ENCODE measurements at places on chromosomes 2 and 18.

GRCh38 chr2:177118636-177119035, 94.0 kb upstream of the HNRNPA3 start:
- no peak for DNase-seq

GRCh38 chr2:127754186-127754585, 52.9 kb downstream of the SFT2D3 start:
- no peak for DNase-seq

GRCh38 chr2:172847188-172847587, 111.5 kb downstream of the RAPGEF4 start:
- DNase-seq = no peak

GRCh38 chr2:103132536-103133217, 370.8 kb downstream of the TMEM182 start:
- DNase-seq = no peak

DNA sequence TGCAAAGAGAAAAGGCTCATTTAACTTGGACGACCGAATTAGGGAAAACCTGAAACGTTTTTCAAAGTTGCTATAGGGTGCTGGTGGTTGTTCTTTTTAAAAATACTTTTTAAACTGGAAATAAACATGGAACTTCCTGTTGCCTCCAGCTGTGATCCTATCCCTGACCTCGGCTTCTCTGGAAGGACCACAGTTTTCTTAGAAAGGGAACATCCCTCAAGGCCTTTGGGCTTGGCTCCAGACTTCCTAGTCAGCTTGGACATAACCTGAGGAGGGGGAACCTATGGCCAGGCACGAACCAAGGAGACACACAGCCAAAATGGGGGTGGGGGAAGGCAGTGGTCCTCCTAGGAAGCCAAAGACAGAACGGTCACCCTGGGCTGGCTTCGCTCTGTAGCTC, 57.7 kb downstream of the CENPO start:
- no peak for DNase-seq

DNA sequence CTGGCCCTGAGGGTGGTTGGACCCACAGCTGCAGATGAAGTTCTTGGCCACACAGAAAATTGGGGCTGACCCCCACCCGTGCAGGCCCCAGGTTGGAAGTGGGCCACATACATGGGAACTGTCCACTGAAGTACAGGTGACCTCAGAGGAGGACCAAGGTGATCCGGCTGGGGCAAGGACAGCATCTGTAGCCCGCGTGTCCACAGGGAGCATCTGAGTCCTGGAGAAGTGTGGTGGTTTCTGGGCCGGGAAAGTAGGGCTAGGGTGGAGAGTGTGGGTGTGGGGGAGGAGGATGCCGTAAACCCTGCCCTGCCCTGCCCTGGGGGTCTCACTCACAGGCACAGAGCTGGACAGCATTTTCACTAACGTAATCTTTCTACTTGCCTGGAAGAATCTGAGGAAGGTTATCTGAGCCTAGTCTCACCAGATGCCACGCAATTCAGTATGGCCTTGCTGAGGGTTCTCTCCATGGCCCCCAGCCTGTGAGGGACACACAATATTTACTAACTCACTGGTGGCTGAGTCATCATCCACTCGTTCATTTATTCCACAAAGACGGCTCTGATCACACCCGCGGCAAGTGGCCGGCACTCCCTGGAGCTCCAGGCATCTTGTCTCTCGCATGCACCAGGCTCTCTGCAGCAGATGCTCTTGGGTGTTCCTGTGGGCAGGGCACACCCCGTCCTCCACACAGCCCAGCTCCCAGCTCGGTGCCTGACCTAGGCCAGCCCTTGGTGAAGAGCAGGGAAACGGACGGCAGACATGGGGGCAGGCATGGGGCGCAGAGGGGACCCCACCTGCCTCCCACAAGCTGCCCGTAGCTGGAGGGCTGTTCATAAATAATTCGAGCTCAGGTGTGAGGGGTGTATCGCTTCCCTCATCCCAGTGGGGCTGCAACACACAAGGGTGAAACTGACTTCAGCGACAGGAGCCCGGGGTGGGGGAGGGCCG, 51.2 kb downstream of the INHBB start:
- DNase-seq = no peak

DNA sequence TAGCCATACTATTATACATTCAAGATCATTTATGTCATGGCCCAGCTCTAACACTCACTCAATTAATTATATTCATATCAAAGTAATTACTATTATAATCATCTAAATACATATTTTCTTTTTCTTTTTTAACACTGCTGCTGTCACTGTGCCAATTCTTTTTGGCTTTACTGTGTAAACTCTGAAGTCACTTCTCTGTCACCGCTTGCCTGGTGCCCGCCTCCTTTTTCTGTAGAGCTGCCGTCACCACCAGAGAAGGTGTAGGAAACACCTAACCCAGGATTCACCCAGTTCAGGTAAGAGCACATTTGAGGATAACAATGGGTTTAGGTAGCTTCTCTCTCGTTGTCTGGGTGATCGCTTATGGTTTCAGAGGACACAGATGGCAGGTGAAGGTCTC, 93.3 kb downstream of the AOX1 start:
- DNase-seq = no peak

DNA sequence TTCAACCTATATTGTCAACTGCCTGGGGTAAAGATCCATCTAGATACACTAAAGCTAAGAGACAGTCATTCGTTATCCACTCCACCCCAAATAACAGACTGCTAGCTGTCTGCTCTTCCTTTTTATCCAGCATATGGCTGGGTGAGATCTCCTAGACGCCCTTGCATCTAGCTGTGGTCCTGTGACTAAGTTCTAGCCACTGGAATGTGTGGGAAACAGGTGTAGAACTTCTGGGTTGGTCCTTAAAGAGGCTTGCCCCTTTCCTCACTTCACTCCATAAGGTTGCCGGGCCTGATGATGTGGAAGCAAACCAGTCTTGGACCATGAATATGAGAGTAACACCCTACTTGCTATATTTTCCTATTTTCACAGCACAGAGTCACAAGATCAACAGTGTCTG, 3.2 kb downstream of the COA5 start:
- DNase-seq = no peak

GRCh38 chr2:50118905-50119702, 912.8 kb downstream of the NRXN1 start:
- no peak for DNase-seq

DNA sequence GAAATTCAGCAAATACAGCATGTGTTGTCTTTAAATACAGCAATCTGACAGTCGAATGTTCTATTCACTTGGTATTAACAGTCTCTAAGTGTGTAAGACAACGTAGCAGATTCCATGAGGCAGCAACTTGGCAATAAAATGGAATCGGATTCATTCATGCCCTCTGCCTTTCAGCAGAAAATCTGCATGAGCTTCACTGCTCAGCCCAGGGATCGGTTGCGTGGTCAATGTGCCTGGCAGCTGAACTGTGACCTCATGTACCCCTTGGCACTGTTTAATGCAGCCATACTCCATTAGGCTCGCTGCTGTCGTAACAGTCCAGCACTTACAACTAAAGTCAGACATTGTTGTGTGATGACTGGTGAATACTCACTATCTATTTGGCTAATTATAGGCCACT, 17.7 kb upstream of the RGPD4 start:
- no peak for DNase-seq
